Stimulated activated CD4-positive, alpha-beta T cell treated with anti-CD3 and anti-CD28 coated beads, Interleukin-12 subunit alpha, Interleukin-12 subunit beta, amount 100 ng/mL, for 4 hours (primary cell): ENCODE measurements at places on chromosomes 7 and 10.

DNA sequence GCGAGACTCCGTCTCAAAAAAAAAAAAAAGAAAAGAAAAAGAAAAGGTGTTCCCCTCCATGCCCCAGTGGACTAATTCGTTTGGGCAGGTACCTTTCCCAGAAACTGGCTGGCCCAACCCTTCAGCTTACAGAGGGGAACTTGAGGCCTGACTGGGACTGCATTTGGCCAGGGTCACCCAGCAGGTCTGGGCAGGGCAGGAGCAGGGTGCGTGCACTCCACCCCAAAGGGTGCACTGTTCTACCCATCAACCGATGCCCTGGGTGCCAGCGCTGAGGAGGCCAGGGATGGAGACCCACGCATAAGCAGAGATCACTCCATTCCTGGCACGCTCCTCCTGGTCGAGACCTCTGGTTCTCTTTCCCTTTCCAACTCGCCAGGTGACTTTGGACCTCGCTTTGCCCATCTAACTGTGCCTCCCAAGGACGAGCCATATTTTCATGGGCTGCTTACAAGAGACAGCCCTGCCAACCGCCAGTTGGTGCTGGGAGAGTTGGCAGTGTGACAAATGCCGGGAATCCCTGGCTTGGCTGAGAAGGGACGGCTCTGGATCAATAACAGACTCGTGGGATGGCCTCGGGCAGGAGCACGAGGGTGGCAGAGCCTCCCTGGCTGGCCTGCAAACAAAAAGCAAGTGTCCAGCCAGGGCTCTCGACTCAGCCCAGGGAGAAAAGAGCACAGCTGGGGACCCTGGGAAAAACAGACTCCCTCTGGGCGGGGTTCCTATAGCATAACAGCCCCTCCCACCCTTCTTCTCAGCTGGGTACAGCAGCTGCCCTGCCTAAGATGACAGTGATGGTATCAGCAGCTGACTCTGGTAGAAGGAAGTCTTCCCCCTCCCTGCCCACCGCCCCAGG lies 7.9 kb downstream of the HSPB1 start:
- no peak for DNase-seq

DNA sequence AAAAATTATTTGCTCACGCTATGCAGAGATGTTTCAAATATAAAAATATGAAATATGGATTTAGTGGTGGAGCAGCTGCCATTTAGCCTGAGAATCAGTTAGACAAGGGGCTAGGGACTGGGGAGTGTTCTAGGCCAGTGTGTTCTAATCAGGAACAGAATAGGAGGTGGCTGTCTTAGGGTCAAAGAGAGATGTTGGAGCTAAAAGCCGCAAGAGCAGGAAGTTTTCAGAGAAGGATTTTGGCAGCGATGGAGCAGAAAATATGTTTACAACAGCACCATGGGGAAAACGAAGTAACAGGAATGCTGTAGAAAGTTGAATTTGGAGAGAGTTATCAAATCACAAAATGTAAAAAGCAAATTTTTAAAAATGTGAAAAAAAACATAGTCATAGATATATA lies 314.0 kb upstream of the SEMA3A start:
- no peak for DNase-seq

DNA sequence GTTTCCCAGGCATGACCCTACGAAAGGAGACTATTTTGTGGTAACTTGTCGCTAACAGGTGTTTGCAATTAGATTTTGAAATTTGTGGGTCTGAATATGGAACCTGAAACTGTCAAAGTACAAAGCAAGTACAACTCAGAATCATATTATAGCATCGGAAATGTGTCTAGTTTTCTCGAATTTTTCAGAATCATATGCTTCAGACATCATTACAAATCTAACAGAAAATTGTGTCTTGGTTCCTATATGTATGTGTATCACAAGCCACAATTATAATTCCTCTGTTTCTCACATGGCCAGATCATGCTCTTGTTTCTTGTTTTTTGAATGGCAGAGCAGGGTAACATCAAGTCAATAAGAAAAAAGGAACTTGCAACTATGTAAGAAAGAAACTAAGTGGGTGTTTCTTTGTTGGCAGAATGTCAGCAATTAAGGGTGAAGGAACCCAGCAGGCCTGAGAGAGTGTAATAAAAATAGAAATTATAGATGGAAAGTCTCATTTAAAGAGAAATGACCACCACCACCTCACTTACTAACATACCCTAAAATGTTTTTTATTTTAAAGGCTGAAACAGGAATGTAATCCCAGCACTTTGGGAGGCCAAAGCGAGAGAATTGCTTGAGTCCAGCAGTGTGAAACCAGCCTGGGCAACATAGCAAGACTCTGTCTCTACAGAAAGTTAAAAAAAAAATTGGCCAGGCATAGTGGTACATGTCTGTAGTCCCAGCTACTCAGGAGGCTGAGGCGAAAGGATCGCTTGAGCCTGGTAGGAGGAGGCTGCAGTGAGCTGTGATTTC lies 51.3 kb downstream of the PRTFDC1 start:
- DNase-seq, result no peak

GRCh38 chr7:34320412-34320811 lies 337.6 kb upstream of the NPSR1 start:
- DNase-seq, result no peak

DNA sequence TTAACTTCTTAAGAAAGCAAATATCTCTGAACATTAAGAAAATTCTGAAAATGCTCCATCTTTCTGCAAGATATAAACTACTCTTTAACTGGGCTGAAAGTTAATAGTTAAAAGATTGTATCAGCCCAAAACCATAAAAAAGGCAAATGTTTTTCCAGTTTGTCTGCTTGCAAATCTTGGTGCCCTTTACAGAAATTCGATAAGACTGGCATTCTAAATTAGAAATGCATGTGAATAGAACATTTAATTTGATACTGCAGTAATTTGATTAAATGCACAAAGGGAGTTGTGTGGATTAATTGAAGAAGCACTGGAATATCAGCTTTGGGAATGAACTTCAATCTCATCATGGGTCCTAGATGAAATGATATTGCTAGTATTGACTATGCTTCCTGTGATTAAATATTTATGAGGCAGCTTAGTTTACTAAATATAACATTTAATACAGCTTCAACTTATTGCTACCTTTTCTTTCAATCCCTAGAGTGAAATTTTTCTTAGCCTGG lies 78.4 kb downstream of the IQUB start:
- no peak for DNase-seq

DNA sequence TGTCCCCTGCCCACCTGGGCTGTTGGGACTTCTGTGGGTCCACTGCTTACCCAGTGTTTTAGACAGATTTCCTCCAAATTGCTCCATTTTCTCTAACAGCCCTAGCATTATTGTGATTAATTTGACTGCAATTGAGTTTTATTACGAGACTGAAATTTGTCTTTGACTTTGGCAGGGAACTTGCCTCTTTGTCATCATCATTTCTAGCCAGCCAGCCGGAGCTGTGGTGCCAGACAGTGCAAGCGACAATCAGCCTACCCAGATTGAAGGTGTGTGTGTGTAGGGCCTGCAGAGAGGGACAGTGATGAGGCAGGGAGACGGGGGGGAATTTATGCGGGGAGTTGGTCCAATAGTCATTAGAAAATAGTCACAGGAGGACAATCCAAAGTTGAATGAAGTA lies 743.0 kb downstream of the NRG3 start:
- no peak for DNase-seq

DNA sequence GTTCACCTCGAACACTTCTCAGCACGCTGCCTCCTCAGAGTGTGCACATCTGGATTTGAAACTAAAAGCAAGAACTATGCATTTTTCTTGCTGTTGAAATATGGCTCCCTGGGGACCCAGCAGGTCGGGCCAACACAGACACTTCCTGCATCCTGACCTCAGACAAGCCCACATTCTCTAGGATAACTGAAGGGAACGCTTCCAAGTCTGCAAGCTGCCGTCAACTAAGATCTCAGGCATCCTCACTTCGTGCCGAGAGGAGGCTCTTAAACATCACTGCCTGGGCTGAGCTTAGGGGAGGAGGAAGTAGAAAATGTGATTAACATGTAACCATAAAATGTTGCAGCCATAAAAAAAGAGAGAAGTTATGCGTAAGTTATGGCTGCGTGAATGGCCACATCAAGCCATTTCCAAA lies 65.5 kb downstream of the PYROXD2 start:
- DNase-seq, result no peak

GRCh38 chr10:50882540-50882983 lies 2.9 kb downstream of the A1CF start:
- DNase-seq, result no peak

- no peak for DNase-seq
Observed at GRCh38 chr7:132419542-132419941, 156.7 kb downstream of the PLXNA4 start.

GRCh38 chr10:12503311-12503710 lies 154.0 kb downstream of the CAMK1D start:
- DNase-seq, result no peak

GRCh38 chr7:89809291-89809690 lies 345.0 kb upstream of the STEAP1 start:
- no peak for DNase-seq

DNA sequence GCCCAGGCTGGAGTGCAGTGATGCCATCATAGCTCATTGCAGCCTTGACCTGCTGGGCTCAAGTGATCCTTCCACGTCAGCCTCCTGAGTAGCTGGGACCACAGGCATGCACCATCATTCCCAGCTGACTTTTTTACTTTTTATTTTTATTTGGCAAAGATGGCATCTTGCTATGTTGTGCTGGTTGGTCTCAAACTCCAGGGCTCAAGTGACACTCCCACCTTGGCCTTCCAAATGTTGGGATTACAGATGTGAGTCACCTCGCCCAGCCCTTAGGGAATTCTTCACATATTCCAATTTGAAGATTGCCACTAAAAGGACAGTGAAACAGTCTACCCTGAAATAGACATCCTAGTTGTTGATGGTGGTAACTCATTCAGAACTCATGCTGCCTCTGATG lies 27.7 kb downstream of the SUGCT start:
- no peak for DNase-seq

GRCh38 chr10:75611172-75611992 lies 180.0 kb downstream of the LRMDA start:
- DNase-seq, result no peak

DNA sequence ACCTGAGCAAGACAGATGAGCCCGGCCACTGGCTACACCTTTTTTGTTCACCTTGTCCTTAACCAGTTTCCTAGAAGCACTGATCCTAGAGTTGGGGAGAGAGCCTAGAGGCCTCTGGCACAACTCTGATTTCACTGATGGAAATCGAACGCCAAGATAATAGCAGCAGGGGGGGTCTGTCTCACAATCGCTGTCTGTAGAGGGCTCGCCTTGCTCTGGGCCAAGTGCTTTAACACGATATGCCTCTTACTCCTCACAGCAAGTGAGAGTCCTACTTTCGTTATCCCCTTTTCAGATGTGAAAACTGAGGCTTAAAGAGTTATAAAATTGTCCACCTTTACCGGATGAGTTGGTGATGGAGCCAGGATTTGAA lies 472 bp downstream of the RASSF4 start:
- no peak for DNase-seq

- no peak for DNase-seq
Observed at GRCh38 chr10:75414527-75414926, 13.0 kb upstream of the ZNF503 start.

DNA sequence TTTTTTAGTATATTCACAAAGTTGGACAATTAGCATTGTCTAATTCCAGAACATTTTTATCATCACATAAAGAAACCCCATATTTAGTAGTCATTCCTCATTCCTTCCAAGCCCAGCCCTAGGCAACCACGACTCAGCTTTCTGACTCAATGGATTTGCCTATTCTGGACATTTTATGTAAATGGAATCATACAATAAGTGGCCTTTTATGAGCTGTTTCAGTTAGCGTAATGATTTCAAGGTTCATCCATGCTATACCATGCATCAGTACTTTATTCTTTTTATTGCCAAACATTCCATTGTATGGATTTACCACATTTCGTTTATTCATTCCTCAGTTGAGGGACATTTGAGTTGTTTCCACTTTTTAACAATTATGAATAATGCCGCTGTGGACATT lies 249.2 kb downstream of the DYNC1I1 start:
- no peak for DNase-seq

DNA sequence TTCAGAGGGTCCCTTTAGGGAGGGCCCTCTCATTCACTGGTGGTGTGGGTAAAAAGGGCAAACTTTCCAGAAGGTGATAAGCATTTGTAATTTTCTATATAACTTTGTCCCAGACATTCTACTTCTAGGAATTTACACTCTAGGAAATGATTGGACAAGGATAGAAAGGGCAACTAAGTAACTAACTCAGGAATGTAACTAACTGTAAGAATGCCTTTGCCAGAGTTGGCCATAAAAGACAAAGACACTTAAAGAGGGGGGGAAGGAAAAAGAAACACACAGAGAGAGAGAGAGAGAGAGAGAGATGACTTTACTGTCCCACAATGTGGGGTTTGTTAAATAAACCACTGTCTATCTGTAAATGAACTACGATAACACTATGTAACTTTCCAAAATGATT lies 38.5 kb upstream of the ITPRID1 start:
- DNase-seq, result no peak

GRCh38 chr7:100823140-100823525 lies 4.2 kb downstream of the EPHB4 start:
- DNase-seq, result no peak

DNA sequence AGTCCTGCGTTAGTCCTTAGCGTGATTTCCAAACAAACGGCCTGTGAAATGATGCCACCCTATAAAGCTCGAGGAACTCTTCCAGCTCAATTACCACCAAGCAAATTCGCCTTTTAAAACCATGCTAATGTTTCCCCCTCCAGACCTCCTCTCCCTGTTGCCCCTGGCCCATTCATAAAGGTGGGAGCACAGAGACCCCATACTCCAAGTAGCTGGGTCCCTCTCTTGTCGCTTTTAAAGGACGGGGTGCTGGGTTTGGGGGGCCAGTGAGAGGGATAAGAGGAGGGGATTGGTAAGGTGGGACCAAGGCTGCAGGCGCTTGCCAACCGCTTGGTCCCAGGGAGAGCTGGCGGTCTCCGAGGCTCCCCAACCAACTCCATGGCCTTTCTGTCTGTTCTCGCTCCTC lies 1.2 kb downstream of the HMX2 start:
- no peak for DNase-seq

DNA sequence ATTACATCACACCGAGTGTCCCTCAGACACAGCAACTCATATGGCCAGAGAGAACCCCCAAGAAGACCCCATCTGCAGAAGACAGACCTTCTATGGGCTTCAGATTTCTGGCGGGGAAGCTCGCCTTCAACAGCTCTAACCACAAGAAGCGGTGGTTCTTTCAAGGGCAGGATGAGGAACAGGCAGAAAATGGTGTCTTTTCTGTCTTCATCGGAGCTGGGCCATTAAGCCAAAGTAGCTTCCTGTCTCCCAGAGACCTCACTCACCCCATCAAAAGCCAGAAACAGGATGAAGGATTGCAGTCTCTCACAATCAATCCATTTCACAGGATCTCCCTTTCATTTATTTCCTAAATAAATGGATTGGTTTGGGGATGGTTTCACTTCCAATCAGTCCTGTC lies 149.1 kb downstream of the HERPUD2 start:
- DNase-seq, result no peak

GRCh38 chr10:121440461-121440860 lies 157.8 kb downstream of the FGFR2 start:
- no peak for DNase-seq

- DNase-seq, result no peak
Observed at GRCh38 chr10:131789516-131789915, 111.3 kb upstream of the PPP2R2D start.

DNA sequence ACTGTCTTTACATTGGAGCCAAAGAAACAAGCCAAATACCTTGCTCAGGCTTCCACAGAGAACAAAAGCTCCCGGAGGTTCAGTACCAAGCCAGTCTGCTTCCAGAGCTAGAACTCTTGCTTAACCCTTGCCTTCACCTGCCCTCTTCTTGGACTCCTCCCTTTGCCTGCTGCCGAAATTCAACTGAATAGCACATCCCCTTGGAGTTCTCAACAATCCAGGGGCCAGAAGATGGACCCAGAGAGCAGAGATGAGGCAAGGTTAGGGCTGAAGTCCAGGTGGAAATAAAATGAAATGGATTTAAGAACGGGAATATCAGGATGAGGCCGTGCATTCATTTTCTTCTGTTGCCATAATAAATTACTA lies 876 bp upstream of the PIK3AP1 start:
- no peak for DNase-seq
